NCI-H2171 (cell line): ENCODE measurements at places on chromosomes 2 and 18.
A peak's percentile ranks its signal among the peaks of the same experiment; 100 is the strongest.

GRCh38 chr18:53946594-53946993, 277.9 kb downstream of the MBD2 start:
- no peak for DNase-seq

DNA sequence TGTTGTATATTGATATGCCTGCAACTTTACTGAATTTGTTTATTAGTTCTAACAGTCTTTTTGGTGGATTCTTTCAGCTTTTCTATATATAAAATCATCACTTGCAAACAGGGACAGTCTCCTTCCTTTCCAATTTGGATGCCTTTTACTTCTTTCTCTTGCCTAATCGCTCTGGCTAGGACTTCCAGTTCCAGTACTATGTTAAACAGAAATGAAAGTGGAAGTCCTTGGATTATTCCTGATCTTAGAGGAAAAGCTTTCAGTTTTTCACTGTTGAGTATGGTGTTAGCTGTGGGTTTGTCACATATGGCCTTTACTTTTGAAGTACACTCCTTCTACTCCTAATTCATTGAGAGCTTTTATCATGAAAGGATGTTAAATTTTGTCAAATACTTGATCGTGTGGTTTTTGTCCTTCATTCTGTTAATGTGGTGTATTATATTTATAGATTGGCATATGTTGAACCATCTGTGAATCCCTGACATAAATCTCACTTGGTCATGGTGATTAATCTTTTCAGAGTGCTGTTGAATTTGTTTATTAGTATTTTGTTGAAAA, 52.9 kb downstream of the REL start:
- no peak for DNase-seq

DNA sequence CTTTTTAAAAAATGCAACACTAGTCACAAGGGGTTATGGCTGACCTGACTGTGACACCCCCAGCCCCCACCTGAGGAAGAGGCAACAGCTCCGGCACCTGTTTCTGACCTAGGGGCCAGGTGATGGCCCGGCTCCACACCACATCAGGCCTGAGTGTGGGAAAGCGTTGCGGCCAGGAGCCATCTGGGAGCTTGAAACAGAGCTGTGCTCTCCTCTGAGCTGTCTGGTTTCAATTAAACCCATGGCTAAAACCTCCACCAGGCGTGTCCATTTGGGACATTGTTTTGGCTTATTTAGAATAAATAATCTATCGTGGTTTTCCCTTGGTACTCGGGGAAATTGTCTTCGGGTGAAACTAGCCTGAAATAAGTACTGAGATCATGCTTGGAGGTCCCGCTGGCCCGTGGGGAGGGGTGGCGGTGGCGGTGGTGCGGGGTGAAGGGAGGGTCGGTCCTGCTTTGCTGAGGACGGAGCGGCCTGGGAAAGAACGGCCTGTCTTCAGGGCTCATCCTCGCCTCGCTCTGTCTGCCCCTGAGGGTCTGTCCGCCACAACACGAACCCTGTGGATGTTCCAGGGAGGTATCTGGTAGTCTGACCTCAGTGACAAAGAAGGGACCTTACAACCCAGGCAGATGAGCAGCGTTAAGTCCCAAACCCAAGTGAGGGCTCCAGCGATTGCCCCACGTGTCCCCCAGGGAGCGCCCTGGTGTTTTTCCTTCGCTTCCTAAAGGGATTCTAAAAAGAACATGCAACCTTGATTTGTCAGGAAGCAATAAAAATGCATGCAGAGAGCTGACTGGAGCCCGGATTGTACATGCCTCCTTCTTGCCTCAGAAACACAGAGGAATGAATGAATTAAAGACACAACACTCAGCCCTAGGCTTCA, 58.7 kb downstream of the IL1RL2 start:
- no peak for DNase-seq

DNA sequence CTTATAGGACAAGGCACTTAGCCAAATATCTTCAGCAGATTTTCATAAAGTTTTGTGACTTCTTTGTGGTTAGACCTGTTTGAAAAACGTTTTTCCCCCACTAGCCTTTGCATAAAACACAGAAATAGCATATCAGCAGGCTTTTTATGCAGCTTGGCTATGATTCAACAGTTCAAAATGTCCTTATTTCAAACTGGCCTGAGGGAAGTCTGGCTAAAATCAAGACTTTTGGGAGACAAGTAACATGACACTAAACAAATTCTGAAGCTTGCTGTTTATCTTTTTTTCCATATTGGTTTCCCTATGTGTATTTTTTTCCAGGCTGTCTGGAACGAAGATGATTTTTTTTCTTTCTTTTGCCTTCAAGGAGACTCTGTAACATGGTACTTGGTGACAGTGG, 95.1 kb upstream of the L3MBTL4 start:
- DNase-seq: no peak

DNA sequence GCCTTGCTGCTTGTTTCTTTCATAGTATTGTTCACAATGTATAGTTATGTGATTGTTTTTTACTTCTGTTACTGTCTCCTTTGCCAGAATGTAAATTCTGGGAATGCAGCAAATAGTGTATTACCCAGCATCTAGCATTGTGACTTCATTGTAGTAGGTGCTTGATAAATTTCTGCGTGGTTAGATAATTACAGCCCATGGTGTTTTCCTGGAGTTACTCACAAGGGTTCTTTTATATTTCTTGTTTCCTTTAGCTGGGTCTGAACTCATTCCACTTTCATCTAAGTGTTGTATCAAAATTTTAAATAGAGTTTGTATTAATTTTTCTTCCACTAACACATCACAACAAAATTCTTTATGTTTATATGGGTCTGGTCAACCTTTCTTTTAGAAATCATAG, 132.6 kb downstream of the MAP4K4 start:
- no peak for DNase-seq

DNA sequence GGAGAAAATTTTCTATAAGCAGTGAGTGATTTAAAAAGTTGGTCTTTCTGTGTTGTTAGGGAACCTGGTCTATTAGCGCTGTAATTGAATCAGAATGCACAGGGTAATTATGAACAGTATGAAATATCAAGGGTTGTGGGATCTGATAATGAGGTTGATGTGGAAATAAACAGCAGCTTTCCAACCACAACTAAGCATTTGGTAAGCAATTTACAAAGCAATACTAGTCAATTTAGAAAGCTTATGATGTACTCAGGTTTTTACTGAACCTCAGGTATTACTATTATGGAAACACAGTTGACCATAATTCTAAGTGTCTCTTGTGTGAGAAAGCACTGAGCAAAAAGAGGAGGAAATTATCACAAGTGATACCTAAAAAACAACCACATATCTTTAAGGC, 11.0 kb upstream of the SMCHD1 start:
- DNase-seq: no peak

DNA sequence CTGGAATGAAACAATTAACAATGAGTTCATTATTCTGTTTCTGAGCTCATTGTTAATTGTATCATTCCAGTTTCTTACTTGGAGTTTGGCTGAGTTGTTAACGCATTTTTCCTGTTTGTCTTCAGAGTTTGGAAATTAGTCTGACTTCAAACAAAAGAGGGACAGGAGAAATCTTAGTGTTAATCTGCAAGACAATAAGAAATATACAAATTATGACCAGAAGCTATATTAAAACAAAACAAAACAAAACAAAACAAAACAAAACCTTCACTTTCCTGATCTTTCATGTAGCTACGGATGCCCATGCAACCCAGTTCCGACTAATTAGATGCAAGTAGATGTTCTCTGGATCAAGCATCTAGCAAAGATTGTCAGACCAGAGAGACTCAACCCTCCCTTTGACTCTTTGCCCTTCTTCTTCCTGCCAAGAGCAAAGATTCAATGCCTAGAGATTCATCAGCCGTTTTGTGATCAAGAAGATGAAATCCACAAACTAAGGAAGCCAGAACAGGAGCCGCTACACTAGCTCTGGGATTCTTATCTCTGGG, 686.2 kb upstream of the FSHR start:
- no peak for DNase-seq

DNA sequence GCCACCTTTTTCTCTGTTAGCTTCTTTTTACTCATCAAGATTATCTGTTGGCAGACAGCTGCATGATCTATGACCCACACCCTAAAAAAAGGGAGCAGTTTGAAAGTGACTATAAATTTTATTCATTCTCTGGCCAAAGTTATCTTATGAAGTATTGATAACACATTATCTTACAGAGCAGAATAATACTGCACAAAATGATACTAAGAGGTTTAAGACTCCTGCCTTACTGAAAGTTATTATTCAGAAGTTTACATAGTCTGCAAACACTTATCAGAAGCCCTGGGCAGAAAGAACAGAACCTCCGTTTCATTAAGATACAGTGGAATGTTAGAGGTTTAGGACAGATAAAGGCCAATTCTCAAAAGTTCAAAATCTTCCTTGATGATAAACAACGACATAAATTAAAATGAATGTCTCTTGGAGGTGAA, 78.2 kb downstream of the ZEB2 start:
- DNase-seq: no peak

GRCh38 chr2:1544478-1545069, 131.3 kb downstream of the TPO start:
- DNase-seq: no peak

DNA sequence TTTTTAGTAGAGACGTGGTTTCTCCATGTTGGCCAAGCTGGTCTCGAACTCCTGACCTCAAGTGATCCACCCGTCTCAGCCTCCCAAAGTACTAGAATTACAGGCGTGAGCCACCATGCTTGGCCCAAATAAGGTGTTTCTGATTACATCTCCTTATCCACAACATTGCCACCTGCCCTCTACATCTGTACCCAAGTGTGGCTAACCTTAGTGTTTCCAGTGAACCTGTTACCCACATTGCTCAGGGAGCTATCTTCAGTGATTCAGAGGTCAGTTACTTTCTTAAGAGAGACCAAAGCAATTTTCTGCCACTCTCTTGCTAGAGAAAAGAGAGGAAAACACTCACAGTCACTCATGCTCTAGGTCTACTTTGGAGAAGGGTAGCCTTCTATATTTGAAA, 115.0 kb upstream of the SLC39A10 start:
- DNase-seq: no peak

DNA sequence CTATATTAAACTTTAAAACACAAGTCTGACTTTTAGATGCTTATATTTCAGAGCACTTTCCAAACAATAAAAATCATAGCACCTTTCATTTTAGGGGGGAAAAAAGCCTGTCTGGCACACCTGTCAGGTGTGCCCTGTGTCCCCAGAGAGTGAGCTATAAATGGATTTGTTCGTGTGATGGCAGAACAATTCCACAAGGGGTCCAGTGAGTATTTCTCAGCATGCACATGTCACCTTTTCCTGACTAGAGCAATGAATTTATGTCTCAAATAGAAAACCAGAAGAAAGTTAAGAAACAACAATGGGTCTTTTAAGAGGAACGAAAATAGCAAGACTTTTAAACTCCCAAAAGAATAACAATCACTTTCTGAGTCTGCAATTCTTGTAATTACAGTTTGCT, 55.9 kb downstream of the ACVR1C start:
- DNase-seq: peak; percentile 61

- no peak for DNase-seq
Measured at GRCh38 chr2:104703669-104704068, 150.2 kb upstream of the POU3F3 start.

- DNase-seq: no peak
Measured at GRCh38 chr2:17107151-17107550, 411.1 kb downstream of the RAD51AP2 start.

DNA sequence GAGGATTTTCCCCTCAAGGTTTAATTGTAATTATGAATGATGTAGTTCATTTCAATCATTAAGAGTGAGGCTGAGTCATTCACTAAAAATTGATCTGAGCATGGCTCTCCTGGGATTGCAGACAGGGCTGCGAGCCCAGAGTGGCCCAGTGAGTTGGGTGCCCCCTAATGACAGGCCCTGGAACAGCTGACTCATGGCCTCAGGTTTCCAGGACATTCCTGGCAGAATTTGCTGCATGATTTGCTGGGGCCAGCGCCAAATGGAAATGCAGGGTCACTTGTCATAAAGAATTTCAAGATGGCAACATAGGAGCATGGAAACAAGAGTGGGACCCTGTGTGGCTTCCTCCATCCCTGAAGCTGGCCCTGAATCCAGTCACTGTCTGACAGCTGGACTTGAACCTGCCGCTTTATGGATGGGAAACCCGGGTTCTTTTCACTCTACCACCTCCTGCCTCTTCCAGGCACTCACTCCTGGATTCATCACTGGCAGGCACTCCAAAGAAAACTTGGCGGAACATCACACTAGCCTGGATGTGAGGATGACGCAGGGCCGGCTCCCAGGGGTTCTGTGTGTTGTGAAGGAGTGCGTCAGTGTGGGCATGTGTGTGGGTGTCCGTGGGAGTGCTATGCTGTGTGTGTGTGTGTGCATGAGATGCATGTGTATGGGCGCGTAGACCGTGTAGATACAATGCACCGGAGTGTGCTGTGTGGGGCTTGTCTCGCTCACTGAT, 15.2 kb downstream of the OTOF start:
- no peak for DNase-seq

DNA sequence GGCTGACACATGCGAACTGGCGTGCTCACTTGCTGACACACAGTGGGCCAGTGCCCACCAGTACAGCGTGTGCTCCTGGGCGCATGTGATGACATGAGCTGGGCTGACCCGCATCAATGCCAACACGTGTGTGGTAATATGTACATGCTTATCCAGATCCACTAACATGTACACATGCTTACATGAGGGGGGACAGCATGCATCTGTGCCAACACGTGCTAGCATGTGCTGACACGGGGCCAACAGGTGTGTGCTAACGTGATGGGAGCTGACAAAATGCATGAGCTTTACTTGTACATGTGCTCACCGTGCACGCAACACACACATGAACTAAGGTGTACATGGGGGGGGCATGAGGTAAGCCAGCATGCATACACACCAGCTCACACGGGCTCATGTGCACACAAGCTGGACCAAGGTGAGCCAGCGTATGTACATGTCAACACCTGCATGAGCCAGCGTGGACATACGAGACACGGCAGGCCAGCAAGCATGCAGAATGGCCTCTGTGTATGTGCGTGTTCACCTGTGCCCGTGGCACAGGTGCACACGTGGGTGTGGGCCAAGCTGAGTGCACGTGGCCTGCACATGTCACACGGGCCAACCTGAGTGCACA, 28.5 kb downstream of the GPC1 start:
- DNase-seq: no peak

DNA sequence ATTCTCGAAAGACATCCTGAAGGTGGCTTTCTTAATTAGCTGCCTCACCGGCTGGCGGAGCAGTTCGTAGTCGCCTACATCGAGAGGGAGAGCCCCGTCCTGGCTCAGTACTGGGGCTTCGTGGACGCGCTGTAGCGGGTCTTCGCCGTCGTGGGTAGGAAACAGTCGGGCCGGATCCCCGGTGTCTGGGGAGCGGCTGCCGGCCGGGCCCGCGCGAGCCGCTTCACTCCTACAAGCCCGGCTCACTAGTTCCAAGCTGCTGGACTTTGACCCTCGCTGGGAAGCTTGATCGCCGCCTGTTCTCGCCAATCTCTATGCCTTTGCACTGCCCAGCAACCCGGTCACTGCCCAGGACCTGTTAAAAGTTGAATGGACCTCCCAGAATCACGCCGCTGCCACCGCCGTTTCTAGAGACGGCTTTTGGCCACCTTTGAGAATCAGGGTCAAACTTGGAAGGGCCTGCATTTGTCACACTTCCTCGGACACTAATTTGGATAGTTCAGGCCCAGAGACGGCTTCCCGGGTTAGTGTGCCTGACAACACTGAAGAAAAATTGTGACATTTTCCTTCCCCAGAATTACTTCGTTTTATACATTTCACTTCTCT, 41.4 kb upstream of the AKAIN1 start:
- no peak for DNase-seq
